NCI-H1417 treated with DMSO at 0.1 percent for 48 hours (cell line): ENCODE measurements at places on chromosomes 4 and X.

GRCh38 chrX:153525451-153525850, 8.0 kb downstream of the ATP2B3 start:
- DNase-seq, result no peak

- no peak for DNase-seq
Observed at GRCh38 chr4:2832309-2832980, 11.2 kb upstream of the ADD1 start.

DNA sequence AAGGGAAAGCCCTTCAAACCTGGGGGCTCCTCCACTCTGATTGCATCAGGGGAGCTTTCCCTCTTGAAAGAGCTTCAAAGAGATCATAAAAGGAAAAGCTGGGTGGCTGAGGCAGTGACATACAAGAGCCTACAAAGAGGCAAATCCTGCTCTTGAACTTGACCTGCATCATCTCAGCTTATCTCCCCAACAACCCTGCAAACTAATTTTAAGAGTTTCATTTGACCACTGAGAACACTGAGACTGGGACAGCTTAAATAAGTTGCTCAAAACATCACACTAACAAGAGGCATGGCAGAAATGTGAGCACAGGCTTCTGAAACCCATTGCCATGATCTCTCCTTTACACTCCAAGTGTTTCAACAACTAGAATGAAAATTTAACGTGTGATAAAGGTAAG, 101.6 kb upstream of the PPARGC1A start:
- DNase-seq, result no peak

- no peak for DNase-seq
Observed at GRCh38 chr4:110869862-110870572, 247.1 kb upstream of the PITX2 start.

GRCh38 chr4:171676555-171677215, 136.5 kb upstream of the GALNTL6 start:
- no peak for DNase-seq

DNA sequence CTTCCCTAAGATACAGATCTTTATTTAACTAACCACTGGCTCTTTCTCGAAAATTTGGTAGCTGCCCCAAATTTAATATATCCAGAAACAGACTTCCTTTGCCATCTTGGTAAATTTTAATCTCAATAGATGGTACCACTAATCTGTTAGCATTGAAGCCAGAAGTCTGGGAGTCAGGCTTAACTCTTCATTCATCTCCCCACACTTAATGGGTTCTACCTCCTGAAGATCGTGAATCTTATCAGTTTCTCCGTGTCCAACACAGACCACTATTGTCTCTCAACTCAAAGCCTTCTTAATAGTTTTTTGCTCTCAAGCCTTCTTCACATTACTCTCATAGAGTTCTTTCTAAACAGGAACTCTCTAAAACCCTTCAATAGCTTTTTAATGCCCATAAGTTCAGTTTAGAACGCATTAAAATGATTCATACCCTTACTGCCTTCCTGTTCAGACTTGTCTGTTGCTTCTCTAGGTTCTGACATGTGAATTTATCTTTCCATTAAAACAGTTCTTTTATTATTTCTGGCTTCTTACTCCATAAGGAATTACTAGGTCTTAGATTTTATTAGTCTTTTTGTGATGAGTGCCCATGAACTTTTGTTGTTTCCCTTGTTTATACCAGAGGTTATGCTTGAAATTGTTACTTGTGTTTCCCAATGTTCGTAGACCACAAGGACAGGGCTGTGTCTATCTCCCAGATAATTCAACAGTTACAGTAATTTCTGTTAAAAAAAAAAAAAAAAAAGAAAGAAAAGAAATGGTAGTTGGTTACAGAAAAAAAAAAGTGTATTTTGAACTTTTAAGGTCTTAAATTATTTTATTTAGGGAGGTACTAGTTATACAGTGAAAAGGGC, 54.7 kb downstream of the SMARCAD1 start:
- DNase-seq, result no peak

DNA sequence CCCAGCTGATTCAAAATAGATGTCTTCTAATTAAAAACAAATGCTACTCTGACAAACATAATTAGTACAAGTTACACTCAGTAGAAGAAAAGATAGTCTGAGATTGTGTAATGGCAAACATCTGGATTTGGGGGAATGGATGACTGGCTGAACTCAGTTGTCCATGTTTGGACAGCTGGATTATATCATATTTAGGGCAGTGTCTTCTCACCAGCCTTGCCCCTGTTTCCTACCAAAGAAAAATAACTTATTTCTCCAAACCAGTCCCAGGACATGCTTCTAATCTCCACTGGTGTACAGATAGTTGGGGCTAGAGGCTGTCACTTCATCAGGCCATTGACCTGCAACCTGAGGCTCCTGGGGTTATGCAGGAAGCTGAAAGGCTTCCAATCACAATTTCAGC, 237.3 kb downstream of the USP46 start:
- DNase-seq, result no peak

DNA sequence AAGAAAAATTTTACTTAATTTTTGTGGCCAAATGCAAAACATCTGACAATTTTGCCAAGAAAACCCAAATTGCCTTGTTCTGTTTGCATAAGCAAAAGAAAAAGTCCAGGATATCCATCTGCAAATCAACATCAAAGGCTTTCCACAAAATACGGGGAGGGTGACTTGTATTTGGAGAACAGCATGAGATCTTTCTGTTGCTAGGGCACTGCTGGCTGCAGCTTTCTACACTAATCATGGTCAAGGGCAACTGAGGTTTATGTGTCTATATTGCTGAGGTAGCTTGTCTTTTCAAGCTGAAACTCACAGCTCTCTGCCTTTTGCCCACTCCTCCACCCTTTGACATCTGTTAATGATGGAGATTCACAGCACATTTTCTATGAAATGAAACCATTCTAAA, 389.1 kb downstream of the NKX6-1 start:
- peak; percentile 50 for DNase-seq

- no peak for DNase-seq
Observed at GRCh38 chr4:133045288-133045687, 103.8 kb upstream of the PCDH10 start.

GRCh38 chr4:168674866-168675265, 178.0 kb downstream of the PALLD start:
- no peak for DNase-seq

DNA sequence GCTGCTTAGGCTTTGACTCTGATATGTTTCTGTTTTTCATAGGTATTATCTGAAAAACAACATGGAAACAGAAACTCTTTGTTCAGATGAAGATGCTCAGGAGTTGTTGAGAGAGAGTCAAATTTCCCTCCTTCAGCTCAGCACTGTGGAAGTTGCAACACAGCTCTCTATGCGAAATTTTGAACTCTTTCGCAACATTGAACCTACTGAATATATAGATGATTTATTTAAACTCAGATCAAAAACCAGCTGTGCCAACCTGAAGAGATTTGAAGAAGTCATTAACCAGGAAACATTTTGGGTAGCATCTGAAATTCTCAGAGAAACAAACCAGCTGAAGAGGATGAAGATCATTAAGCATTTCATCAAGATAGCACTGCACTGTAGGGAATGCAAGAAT, 238.6 kb downstream of the RAPGEF2 start:
- DNase-seq, result no peak
